ENCODE measurements at places on chromosomes 13 and 19.
A peak's percentile ranks its signal among the peaks of the same experiment; 100 is the strongest.

DNA sequence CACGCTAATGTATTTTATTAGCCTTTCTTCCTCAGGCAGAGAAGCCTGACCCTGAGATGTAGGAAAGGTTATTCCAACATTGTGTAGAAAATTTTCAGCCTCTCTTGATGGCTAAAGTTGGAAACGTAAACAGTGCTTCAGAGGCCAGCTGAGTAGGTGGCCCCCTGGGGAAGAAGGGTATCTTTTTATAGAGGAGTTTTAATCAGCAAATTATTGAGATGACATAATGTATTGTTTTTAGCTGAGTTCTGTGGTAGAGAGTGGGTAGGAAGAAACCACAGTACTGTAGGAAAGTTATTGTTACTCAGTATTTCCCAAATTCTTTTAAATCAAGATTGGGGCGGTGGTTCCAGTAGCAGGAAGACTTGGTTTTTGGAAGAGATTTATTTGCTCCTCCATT lies 268.8 kb downstream of the DLEU7 start:
- no peak for DNase-seq

DNA sequence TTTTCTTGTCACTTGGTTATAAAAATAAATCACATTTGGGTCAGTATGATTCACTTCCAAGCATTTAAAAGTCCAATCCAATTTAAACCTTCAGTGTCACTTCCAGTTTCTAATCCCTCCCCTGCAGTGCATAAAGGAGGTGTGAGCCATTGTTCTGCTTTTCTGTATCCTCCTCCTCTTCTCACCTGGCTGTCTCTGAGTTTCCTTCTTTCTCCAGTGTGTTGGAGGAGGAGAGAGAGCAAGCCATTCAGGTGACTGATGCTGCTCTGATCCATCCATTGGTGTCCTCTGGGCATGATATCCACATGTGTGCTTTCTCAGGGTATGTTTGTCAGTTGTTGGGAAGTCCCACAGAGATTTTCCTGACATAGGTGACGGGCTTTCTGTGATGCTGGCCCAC lies 1.2 kb downstream of the NUDT15 start:
- no peak for DNase-seq

GRCh38 chr13:97567510-97568243 lies 133.7 kb downstream of the RAP2A start:
- no peak for DNase-seq

GRCh38 chr19:33194532-33194885 lies 379 bp downstream of the LRP3 start:
- peak; percentile 18 for DNase-seq

DNA sequence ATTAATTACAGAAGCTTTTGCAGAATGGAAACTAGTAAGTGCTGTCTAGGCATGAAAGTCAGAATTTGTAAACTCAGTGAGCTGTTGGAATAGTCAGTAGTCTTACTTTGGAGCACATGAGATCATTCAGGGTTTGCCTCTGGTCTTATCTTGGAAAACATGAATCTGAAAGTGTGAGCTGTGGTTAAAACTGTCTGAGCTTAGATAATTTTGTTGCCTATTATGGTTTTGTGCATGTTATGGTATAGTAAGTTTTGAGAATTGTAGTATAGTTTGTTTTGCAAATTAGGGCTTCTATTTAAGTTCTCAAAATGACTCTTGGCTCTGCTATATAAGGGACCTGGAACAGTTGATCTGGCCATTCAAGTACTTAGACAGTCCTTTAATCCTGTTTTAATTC lies 53.7 kb upstream of the TRPC4 start:
- DNase-seq = peak; percentile 67

GRCh38 chr19:511101-511851 lies 4.0 kb downstream of the TPGS1 start:
- DNase-seq = peak; percentile 68

DNA sequence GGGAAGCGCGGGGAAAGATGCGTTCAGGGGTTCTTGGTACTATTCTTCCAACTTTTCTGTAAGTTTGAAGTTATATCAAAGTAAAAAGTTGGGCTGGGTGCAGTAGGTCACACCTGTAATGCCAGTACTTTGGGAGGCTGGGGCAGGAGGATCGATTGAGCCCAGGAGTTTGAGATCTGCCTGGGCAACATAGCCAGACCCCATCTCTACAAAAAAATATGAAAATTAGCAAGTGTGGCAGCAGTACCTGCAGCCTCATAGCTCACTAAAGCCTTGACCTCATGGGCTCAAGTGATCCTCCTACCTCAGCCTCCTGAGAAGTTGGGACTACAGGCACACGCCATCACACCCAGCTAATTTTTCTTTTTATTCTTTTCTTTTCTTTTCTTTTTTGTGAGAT lies 12.4 kb upstream of the ZNF77 start:
- DNase-seq = no peak

DNA sequence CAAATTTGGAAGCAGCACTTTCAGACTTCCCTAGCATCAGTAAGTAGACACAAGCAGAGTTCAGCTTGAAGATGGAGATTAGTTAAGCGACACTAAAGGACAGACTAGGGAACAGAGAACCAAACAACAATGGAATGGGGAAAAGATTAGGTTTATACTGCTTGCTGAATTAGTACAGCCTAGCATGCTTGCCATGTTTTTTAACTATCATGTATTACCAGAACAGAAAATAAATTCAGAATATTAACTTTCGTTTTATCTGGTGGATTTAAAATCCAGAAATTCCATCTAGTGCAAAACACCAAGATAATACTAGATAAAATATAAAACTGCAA lies 451.5 kb upstream of the SLC10A2 start:
- no peak for DNase-seq

GRCh38 chr19:33022472-33023116 lies 42.1 kb downstream of the RHPN2 start:
- no peak for DNase-seq

GRCh38 chr13:113057084-113057483 lies 48.5 kb upstream of the F7 start:
- DNase-seq = no peak

GRCh38 chr13:30257468-30258099 lies 49.8 kb downstream of the KATNAL1 start:
- no peak for DNase-seq

DNA sequence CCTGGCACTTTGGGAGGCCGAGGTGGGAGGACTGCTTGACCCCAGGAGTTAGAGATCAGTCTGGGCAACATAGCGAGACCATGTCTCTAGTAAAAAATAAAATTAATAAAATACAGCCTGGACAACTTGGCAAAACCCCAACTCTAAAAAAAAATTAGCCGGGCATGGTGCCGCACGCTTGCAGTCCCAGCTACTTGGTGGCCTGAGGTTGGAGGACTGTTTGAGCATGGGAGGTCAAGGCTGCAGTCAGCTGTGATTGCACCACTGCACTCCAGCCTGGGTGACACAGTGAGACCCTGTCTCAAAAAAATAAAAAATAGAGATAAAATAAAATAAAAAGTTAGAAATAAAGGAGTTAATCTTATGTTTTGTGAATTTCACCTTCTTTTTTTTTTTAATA lies 15.6 kb upstream of the SPC24 start:
- DNase-seq = no peak

DNA sequence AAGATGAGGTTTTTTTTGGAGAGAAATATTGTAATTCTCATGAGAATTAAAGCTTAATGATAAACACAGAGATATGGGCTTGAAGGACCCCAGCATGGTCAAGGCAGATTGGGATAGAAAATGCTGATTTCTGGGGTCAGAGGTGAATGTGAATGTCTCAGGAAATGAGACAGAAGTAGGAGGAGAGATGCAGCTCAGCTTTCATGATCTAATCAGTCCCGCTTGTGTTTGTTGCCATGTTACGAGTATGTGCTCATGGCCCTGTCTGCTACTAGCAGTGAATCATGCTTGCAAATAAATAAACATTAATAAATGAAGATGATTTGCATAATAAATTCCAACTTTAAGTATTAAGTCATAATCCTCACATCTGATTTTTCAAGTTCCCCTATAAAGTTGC lies 23.0 kb upstream of the NDFIP2 start:
- DNase-seq = peak; percentile 36

- DNase-seq = no peak
Observed at GRCh38 chr19:35773020-35773806, 2.2 kb upstream of the ARHGAP33 start.

GRCh38 chr19:11881151-11881800 lies 6.3 kb upstream of the ZNF69 start:
- peak; percentile 90 for DNase-seq

DNA sequence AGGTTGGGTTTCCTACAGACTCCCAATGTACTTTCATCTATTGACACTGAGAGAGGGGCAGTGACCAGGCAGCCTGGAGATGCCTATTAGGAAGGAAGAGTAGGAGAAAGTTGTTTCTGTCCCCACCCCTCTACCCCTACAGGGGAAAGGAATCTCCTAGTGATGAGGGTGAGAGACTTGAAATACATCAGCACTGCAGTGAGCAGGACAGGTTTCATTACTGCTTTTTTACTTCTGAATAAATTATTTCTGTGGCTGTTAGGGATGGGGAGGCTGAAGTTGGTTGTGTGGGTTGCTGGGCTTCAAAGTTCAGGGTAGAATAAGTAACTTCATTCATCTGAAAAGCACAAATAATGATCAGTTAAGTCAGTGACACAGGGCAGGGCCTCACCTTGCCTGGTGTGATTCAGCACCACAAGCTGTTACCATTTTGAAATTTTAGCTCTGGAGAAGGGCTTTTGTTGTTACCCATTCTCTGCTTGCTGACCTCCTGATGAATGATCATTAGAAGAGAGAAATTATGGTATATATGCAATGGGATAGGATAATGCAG lies 19.3 kb downstream of the CEACAM1 start:
- no peak for DNase-seq

GRCh38 chr13:36130552-36131221 lies 495 bp downstream of the DCLK1 start:
- DNase-seq = no peak

GRCh38 chr13:85806553-85807175 lies 7.4 kb upstream of the SLITRK6 start:
- DNase-seq = peak; percentile 82

DNA sequence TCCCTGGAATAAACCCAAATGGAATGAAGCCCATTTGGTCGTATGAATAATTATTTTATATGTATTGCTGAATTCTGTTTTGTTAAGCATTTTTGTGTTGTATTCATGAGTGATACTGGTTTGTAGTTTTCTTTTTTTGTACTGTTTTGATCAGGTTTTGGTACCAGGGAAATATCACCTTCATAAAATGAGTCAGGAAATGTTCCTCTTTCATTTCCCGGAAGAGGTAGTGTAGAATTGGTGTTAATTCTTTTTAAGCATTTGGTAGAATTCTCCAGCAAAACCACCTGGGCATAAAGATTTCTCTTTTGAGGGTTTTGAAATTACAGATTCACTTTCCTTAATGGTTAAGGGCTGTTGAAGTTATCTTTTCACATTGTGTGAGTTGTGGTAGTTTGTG lies 13.3 kb downstream of the SPATA13 start:
- no peak for DNase-seq
